ENCODE measurements at places on chromosomes 2 and 18.
A peak's percentile ranks its signal among the peaks of the same experiment; 100 is the strongest.

DNA sequence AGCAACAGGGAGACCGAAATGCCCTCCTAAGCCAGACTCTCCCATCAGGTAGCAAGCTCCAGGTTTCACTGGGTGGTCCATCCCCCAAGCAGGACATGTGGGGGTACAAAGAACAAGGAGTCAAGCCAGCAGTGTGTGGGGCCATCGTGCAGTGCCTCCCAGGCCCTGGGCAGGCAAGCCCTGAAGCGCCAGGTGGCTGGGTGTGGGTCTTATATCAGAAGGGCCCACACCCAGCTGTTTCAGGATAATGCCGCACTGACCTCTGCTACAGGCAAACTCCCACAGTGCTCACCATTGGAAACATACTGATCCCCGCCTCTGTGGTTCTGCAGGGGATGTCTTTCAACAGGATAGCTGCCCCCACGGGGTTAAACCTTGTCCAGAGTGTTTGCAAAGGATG lies 174.2 kb upstream of the SMAD2 start:
- peaks cover 27% of the 10 kb centered on the region for H3K27me3 ChIP-seq
- no peaks in the 10 kb centered on the region for H3K4me1 ChIP-seq
- no peak for DNase-seq
- H3K36me3 ChIP-seq: no peaks in the 10 kb centered on the region
- no peak overlapping the region for H3K27ac ChIP-seq
- H3K4me3 ChIP-seq: no peak overlapping the region

- H3K4me1 ChIP-seq: no peaks in the 10 kb centered on the region
- H3K36me3 ChIP-seq: no peaks in the 10 kb centered on the region
- no peak overlapping the region for H3K4me3 ChIP-seq
- no peak overlapping the region for H3K27ac ChIP-seq
- H3K27me3 ChIP-seq: peaks cover 2% of the 10 kb centered on the region
Measured at GRCh38 chr2:183264890-183265535, 140.8 kb downstream of the NUP35 start.

DNA sequence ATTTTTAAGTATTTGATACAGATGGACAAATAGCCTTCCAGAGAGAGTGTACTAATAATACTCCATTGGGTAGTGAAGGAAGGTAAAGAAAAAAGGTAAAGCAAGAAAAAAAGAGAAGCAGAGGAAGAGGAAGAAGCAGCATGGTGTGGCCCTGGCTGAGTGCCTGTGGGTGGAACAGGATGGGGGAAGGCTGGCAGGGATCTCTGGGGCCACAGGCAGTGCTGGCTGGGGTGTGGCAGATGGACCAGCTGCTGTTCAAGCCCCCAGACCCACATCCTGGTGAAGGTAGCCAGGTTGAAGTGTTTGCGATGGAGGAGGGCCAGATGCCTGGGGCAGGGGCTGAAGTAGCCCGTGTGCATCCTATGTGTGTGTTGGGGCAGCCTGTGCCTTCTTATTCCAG lies 79.0 kb downstream of the DYSF start:
- no peaks in the 10 kb centered on the region for H3K36me3 ChIP-seq
- H3K27ac ChIP-seq: peak overlapping the region; percentile 2
- no peak overlapping the region for H3K4me3 ChIP-seq
- DNase-seq: no peak
- peaks cover 5% of the 10 kb centered on the region for H3K4me1 ChIP-seq

- no peaks in the 10 kb centered on the region for H3K36me3 ChIP-seq
- H3K27ac ChIP-seq: no peak overlapping the region
- no peaks in the 10 kb centered on the region for H3K4me1 ChIP-seq
- no peak for DNase-seq
Measured at GRCh38 chr2:149082735-149083134, 44.2 kb downstream of the LYPD6B start.

GRCh38 chr2:8674420-8675009 lies 7.3 kb upstream of the ID2 start:
- H3K4me3 ChIP-seq: no peak overlapping the region

DNA sequence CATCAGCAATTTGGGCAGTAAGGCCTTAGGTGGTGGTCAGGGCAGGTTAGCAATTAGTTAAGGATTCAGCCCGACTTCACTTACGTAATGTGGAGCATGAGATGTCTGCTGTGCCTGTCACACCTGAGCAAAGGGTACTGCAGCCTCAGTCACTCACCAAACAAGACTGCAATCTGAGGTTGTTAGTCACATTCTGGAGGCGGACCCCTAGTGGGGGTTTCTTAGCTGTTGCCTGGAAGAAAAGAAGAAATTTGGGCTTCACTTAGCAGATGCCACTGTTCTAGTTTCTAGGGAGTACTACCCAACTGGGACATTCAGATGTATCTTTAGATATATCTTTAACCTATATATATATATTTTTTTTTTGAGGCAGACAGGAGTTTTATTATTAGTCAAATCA lies 529.9 kb downstream of the SLC4A3 start:
- H3K4me3 ChIP-seq: no peak overlapping the region
- DNase-seq: no peak
- H3K36me3 ChIP-seq: no peaks in the 10 kb centered on the region
- no peak overlapping the region for H3K27ac ChIP-seq
- H3K27me3 ChIP-seq: peaks cover 2% of the 10 kb centered on the region

- peaks cover 2% of the 10 kb centered on the region for H3K4me1 ChIP-seq
- H3K27ac ChIP-seq: no peak overlapping the region
- peaks cover 21% of the 10 kb centered on the region for H3K27me3 ChIP-seq
- no peak for DNase-seq
- no peaks in the 10 kb centered on the region for H3K36me3 ChIP-seq
Measured at GRCh38 chr2:60406192-60406591, 147.3 kb downstream of the BCL11A start.

GRCh38 chr2:25222477-25223121 lies 54.2 kb upstream of the POMC start:
- no peaks in the 10 kb centered on the region for H3K36me3 ChIP-seq
- DNase-seq: no peak
- no peak overlapping the region for H3K27ac ChIP-seq
- H3K4me1 ChIP-seq: peaks cover 10% of the 10 kb centered on the region
